Activated CD8-positive, alpha-beta T cell treated with anti-CD3 and anti-CD28 coated beads for 36 hours (primary cell): ENCODE measurements at places on chromosomes 6 and 20. TPM values are rescaled to one million over a fixed set of nuclear protein-coding genes. Genes with fewer than 3 reads are reported as not detected.

GRCh38 chr20:6697228-6697972, 70.1 kb upstream of the BMP2 start:
- no peak for DNase-seq

DNA sequence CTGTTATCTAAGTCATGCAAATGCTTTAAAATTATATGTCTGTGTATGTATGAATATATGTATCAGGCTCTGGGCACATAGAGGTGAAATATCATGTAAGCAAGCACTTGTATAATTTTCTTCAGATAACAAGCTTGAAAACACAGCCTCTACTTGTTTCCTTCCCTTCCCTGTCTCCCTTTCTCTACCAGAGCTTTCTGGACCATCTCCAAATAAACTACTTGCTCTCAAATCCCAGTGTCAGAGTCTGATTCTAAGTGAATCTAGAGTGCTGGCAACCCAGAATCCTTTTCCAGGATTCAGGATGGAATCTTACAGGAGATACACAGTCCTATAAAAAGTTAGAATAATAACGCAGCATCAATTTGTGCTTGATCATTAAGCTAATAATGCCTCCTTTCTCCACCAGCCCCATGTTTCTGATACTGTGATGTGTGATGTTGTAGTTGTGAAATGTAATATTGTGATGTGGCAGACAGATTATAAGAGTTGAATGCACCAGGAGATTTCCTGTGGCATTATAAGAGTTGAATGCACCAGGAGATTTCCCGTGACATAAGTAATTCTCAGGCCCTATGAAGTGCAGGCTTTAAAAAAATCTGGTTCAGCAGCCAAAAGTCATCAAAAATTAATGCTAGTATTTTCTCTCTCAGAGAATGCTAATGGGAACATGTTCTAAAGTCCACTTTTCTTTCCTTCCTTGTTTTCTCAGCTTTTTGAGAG, 89.6 kb downstream of the PCSK2 start:
- no peak for DNase-seq

DNA sequence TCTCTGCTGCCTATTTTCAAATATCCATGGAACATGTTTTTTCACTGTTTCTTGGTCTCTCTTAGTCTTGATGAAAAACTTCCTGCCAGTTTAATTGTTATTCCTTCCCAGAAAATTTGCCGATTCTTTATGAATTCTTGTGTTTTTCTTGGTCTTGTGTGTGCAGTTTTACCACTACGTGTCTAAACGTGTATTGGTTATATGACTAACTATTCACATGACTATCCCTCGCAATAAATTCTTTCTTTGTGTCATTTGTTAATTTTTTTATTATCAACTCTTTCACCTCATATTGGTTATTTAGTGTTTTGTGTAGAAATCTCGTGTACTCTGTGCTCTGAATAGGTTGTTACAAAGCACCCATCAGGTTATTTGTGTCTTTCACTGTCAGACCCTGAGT, 315.4 kb downstream of the HAO1 start:
- DNase-seq, result no peak

DNA sequence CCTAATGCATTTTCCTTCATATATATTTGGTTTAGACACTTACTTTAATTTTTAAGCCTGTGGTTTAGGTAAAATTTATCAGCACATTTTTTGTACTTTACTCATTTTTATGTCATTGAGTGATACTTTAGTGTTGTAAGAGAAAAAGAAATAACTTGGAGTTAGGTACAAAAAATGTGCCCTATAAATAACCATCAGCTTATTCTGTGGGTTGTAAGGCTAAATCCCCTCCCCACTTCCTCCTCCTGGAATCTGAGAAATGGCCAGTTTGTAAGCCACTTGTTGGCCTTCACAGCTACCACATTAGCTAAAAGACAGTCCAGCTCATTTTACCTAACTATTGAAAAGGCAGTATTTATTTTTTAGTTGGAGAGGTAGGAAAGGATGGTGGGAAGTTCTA, 576.3 kb downstream of the PKHD1 start:
- no peak for DNase-seq

DNA sequence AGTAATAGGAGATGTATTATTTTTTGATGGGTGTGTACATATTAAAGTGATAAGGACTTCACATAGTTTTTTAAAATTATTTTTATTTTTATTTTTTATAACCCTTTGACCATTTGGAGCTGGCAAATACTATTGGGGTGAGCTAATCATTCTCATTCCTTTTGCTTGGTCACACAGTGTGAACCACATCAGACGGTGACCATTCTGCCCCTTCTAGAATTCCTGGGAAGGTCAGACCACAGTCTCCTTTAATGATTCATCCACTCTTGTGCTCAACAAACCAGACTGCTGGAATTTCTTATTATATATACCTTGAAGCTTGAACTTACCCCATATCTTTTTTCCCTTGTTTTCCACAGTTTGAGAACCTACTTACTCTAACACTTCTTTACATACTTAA, 23.9 kb upstream of the PRL start:
- no peak for DNase-seq

Gene TRMT6
- 15.9 TPM for total RNA-seq

- DNase-seq, result no peak
These were observed 34.7 kb upstream of the SCP2D1 start for GRCh38 chr20:18778690-18779392.

DNA sequence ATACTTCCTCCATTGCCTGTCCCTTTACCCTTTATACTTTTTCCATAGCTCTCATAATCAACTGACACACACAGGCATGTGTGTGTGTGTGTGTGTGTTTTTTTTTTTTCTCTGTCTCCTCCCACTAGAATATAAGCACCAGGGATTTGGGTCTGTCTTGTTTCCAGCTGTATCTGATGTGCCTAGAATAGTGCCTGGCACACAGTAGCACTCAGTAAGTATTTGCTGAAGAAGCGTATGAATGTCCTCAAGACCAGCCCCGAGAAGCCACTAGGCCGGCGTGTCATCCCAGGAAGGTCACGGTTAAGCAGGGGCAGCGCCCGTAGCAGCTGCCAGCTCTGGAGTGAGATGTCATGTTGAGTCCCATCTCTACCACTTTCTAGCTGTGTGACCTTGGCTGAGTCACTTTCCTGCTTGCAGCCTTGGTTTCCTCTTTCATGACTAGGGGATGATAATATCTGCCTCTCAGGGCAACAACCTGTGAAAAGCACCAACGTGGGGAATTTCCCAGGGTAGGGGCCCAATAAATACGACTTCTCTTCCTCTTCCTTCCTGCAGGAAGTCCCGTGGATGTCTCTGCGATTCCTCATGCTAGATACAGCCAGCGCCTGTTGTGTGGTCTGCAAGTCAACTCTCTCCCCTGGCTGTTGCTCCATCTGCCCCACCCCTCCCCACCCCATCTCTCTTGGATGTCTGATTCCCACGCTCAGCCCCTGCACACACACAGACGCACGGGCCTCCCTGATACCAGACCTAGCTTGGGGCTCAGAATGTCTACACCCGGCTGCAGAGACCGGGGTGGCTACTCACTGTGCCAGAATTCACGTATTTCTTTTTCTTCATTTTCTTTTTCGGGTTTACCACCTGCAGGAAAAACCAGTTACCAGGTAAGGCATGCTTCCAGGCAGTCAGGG, 58.1 kb downstream of the RAB44 start:
- DNase-seq, result peak; percentile 87

DNA sequence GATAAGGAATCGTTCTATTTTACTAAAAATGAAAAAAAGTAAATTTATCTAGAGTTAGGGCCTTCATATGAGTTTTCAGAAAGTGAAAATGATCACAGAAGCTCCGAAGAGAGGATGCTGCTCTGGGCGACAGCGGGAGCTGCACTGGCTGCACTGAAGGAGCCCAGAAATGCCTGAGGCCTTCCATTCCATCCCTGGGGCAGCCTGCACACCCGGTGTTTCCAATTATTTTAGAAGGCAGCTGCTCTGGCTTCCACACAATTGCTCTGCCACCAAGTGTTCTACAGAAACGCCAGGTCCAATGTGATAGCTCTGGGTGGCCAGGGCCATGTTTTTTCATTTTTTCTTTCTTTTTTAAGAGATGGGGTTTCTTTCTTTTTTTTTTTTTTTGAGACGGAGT, 3.6 kb downstream of the DTNBP1 start:
- no peak for DNase-seq

Gene C6orf141
- total RNA-seq, result 0.43 TPM

GRCh38 chr6:27129095-27129815, 118.2 kb upstream of the PRSS16 start:
- DNase-seq, result no peak

GRCh38 chr6:21173031-21173430, 420.5 kb upstream of the SOX4 start:
- no peak for DNase-seq

DNA sequence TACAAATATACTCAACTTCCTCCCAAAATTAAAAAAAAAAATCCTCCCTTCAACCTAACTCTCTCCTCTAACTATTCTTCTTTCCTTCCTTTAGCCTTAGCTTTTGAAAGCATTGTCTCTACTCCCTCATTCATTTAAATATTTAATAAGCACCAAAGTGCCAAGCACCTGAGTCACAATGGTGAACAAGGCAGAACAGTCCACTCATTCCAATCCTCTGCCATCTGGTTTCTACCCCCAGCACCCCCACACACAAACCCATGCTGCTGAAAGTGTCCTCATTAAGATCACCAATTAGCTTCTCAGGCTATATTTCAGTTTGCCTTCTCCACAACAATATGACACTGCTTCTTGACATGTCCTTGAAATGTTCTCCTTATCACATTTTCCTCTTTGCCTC, 76.3 kb downstream of the DTNBP1 start:
- peak; percentile 18 for DNase-seq

- peak; percentile 26 for DNase-seq
These were observed 271.2 kb downstream of the PRL start for GRCh38 chr6:22025468-22026163.

Gene GPR6
- total RNA-seq, result not detected

DNA sequence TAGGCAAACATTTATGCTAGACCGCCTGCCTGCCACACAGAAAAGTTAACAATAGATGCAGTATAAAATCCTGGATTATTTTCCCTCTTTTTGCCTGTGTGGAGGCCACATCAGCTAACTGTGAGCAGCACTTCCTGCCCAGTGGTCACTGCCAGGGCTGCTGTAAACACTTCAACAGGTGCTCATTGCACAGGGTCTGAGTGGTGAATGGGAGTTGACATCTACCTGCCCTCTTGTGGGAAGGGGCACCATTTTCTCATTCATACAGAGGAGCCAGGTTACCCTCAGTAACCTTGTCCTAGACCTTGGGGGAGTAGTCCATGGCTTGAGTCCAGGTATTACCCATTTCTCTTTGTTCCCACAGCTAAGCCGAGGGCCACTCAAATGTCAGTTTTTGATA, 235.3 kb downstream of the TMEM242 start:
- no peak for DNase-seq

DNA sequence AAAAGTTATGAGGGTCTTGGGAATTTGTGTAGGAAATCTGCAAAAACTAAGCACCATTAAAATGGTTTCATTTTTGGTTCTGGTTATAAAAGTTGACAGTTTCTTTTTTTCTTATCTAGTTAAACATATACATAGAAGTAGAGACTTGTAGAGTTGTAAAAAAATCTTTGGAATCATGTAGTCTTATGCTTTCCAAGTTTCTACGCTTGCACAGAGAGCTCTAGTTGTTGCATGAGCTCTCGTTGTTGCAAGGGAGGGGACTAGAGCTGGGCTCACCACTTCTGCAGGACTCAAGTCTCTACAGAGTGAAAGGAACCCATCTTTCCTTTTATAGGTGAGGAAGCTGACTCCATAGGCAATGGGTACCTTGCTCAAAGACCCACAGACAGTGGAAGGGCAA, 21.6 kb upstream of the CCN2 start:
- no peak for DNase-seq

- DNase-seq, result no peak
These were observed 63.8 kb upstream of the GPR31 start for GRCh38 chr6:167221400-167222201.

DNA sequence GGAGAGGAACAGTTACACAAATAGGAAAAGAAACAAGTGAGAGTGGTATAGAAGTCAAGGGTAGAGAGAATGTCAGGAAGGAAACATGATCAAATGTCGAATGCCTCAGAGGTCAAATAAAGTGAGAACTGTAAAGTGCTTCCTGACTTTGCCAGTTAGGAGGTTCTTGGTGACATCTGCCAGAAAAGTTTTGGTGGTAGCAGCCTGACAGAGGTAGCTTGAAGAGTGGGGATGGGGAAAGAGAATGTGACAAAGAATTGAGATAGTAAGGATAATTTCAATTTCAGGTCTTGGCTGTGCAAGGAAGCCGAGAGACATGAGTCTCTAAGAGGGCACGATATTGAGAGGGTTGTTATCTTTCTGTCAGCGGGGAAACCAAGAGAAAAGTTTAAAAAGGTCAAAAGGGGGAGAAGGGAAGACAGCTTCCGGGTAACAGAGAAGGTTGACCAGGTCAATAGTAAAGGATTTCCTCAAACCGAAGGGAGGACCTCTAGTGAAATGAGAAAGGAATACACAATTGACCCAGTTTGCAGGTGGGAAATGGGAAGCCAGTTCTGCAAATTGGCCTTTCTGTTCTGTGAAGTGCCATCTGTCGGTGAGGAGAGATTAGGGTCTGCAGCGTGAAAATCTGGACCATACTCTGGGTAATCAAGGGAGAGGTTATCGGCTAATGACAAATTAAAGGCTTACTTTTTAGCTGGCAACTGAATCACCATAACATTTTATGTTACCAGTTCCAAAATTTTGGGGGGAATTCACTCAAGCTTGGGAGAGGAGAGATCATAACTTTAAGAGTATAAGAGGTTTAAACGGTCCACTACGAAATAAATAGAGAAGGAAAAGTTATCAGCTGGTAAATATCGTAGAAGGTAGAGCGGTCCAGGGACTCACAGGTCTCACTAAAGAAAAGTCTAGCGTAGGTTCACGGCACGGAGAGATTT, 973 bp upstream of the BRD2 start:
- DNase-seq, result peak; percentile 44

Gene PTPN1
- total RNA-seq, result 65.1 TPM

Gene PREX1
- 79.7 TPM for total RNA-seq

DNA sequence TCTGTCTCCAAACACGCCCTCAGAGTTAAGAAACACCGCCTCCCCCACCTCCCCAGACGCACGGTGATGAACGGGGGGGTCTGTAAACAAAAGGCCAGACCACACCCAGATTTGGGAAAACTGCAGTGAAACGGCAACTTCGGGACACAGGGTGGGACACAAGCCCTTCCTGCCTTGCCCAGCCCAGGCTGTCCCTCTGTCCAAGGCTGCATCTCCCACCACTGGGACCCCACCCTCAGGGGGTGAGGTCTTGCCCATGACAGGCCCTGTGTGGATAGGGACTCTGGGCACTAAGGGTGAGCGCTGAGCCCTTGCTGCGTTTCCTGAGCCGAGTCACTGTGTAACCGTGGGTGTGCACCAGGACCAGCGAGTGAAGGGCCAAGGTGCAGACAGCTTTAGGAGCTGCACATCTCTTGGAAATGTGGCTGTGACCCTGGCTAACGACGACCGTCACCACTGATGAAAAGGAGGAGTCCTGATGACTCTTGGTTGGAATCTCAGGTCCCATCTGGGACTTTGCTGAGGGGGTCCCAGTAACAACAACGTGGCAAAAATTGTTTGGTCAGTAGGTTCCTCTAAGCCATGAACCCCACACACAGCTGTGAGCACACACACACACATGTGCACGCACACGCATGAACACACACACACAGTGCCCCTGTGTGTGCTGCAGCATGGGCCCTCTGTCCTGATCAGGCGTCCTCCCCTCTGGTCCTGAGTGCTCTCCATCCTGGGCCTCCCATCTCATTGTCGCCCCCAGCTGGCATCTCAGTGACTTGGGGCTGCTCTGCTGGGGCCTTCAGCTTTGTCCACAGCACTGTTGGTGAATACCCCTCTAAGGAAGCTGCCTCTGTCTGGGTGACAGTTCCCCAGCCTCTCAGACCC, 100.6 kb downstream of the RAMACL start:
- DNase-seq, result no peak
